ENCODE measurements at places on chromosomes 4 and X. TPM values are rescaled to one million over a fixed set of nuclear protein-coding genes. Genes with fewer than 3 reads are reported as not detected.
A peak's percentile ranks its signal among the peaks of the same experiment; 100 is the strongest.

- peak; percentile 79 for DNase-seq
Observed at GRCh38 chr4:4260185-4260751, 12.2 kb upstream of the TMEM128 start.

DNA sequence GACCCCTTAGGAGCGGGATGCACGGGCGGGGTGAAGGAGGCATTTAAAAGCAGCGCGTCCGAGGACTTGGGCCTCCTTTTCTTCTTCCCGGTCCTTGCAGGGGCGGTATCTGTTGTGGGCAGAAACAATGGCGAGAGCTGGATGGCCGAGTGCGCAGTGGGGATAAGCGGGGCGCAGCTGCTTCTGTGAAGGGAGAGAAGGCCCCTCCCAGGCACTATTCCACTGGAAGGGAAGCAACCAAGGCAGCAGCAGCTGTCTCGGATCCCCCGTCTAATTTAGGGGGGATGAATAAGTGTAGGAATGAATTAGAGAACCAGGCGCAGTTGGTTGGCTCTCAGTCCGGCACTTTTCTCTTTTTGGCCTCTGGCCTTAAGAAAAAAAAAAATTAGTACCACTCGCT lies 995 bp downstream of the SMARCA5 start:
- DNase-seq, result peak; percentile 30

GRCh38 chrX:131830400-131831184 lies 192.5 kb upstream of the STK26 start:
- DNase-seq, result peak; percentile 94

Gene UGT2B17
- not detected for total RNA-seq

Gene RBM10
- 42.6 TPM for total RNA-seq

- no peak for DNase-seq
Observed at GRCh38 chr4:123891881-123892280, 495.3 kb downstream of the SPRY1 start.

DNA sequence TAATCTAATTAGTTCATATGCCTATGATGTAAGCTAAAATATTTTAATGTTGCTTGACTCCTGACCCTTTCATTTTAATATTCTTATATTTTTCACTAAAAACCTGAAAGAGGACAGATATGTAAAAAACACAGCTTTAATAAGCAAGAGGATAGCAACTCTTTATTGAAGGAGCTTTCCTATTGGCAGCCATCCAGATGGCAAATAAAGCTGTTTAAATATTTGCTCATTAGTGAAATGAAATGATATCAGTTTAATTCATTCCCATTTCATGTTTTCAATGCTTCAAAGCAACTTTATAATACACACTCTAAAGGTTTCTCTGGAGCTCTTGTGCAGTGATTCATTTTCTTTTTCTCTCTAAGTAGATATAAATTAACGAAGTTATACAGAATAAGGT lies 473.4 kb downstream of the PCDH7 start:
- no peak for DNase-seq

Gene CXCL6
- not detected for total RNA-seq

- no peak for DNase-seq
Observed at GRCh38 chr4:7660176-7661039, 225.7 kb upstream of the PSAPL1 start.

DNA sequence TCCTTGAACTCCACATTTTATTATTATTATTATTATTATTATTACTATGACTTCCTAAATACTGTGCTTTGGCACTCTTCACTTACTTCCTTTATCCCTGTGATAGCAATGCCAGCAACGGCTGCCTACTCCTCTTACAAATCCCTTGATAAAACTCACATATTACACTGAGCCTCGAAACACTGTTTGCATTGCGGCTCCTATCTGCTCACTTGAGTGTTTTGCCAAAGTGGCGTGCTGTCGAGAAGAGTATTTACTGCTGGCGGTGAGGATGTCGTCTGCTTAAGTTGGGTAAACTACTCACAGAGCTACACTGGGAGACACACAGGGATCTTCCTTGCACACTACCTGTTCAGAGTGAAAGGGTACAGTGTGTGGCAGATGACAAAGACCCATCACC lies 143.4 kb upstream of the VCX3A start:
- no peak for DNase-seq

GRCh38 chr4:153634738-153635353 lies 49.2 kb upstream of the TLR2 start:
- peak; percentile 54 for DNase-seq

Gene OTC
- not detected for total RNA-seq

GRCh38 chr4:90234916-90235547 lies 107.8 kb downstream of the CCSER1 start:
- no peak for DNase-seq

GRCh38 chrX:116246261-116246660 lies 75.7 kb downstream of the AGTR2 start:
- no peak for DNase-seq

- DNase-seq, result no peak
Observed at GRCh38 chrX:43747476-43747875, 91.4 kb downstream of the MAOA start.

Gene CYTL1
- not detected for total RNA-seq

Gene FATE1
- total RNA-seq, result not detected

DNA sequence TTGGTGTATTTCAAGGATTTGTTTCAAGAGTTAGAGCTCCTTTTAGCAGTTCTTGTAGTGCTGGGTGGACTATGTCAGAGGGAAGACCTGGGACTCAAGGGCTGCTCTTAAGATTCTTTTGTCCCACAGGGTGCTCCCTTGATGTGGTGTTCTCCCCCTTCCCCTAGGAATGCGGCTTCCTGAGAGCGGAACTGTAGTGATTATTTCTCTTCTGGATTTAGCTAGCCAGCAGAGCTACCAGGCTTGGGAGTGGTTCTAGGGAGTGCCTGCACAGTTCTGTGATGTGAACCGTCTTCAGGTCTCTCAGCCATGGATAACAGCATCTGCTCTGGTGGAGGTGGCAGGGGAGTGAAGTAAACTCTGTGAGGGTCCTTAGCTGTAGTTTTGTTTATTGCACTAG lies 336.8 kb downstream of the FSTL5 start:
- DNase-seq, result no peak

DNA sequence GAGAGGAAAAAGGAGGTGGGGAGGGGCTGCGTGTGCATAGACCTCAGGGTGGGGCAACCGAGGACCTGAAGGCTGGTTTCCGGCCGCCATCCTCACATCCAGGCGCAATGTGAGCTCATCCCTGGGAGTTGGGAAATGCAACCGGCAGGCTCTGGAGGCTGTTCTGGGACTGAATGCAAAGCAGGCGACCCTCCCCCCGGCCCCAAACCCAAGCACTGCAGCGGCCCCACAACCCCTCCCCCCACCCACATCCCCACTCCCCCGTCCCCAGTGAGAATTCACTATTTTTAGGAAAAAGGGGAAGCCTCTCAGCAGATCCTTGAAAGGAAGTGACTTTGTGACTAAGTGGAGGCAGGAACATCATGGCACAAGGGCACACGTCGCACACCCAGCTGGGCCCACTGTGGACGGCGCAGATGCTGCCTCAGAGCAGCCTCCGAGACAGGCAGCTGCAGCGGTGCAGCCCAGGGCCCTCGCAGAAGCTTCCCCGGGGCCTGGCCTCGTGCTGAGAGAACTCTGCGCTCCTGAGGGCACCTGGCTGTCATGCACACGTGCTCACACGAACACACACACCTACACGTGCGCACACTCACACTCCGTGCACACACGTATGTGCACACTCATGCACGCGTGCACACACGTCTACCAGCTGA lies 1.3 kb upstream of the PDE6B start:
- DNase-seq, result no peak
